ENCODE measurements at places on chromosomes 3 and 15.

DNA sequence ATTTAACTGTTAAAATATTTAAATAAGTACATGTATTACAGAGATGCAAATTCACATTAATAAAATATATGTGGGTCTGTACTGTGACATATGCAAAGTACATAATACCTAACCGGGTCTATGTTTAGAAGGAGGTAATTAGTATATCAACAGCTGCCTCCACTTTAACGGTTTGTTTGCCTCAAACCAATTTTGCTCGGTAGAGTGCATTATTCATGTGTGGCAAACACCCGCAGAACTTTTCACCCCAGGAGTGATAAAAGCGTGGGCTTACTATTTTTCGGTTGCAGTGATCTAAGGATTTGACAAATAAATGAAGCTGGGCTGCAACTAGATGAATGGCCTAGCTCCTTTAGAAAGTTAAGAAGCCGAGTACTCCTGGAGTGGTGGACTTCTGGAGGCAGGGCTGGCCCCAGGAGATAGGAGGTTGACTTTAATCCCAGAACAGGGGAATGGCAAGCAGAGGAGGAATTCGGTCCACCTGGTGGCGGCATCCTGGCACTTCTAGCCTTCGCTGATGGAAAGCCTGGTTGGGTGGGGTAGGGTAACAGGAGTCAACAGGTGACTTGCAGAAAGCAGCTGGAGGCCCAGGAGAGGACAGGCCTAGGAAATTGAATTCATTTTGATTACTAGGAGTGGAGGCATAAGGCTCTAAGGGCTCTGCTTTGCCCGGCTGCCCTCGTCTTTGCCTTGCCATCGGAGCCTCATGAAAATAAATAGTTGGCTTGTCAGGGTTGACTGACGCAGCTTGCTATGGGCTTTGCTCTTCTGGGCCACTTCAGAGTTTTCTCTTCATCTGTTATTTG, 2.4 kb downstream of the SLCO3A1 start:
- no peak for DNase-seq

DNA sequence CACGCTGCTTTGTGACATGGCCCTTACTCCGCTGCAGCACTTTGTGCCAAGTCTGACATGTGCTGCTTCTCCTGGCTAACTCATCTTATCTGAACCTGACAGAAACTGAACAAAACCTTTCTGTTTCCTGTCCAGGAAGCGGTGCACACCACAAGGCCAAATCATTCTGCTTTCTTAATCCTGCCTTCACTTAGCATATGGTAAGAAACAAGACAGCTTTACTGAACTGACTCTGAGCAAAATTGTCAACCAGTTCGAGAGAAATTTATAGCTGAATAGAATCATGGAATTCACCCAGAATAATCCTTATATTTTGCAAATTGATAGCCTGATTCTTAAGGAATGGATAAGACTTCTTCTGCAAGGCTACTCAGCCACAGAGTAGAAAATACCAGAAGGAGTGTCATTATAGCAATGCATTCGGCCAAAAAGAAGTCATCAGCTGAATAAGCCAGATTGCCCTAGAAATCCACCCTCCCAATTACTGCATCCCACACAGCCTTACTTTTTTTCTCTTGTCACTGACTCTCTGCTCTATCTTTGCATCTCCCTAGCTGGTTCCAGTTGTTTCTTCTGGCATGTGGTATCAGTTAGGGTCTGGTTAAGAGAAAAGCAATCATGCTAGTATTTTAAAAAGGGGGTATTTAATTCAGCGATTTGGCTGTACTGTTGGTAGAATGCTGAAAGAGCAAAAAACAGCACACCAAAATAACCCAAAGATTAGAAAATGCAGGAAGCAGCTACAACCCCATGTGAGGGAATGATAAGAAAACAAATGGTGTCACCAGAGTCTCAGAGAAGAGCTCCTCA, 41.6 kb upstream of the STRIT1 start:
- no peak for DNase-seq

DNA sequence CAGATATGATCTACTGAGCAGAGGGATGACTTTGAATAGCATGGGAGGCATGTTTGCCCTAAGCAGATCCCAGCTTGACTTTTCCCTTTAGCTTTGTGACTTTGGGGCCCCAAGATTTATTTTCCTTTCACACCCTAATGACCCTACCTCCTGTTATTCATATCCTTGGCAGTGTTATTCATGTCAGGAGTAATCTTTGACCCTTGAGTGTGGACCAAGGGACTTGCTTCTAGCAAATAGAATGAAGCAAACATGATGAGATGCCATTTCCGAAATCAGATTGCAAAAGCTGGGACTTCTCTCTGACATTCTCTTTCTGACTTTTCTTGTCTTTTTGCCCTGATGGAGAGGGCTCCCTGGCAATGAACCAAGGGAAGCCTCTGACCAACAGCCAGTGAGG, 415.4 kb upstream of the PROK2 start:
- no peak for DNase-seq

DNA sequence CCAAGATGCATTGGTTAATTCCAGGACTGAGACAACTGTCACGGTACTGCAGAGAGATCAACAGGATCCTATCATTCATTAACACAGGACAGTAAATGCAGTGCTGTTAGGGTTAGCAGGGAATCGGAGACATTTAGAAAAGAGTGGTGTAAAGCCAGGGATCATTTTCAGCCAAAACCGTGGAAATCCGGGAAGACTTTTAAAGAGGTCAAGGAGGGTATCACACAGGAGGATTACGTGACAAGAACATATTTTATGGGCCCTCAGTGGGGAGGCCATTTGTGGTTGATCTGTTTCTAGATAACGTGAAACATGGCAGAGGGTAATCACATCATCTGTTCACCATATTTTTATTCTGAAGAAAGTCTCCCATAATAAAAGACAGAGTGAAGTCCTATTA, 216.1 kb downstream of the PTPRG start:
- no peak for DNase-seq

- no peak for DNase-seq
Measured at GRCh38 chr3:197573048-197573767, 17.4 kb upstream of the BDH1 start.

DNA sequence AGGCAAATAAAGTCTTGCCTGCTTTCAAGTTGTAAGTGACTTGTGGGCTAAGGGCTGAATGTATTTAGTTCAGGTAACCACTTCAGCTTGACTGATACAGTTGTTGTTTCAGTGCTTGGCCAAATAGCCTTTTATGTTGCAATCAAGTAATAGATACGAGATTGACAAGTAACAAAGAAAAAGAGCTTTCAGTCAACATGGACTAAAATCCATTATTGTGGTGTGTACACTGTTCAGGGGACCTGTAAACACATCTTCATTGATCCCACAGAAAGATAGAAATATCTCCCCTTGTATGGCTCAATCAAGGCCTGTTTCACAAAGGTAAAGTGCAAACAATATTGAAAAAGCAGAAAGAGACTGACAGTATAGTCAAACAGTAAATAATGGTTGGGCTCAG, 224.8 kb upstream of the TMCO5A start:
- DNase-seq = no peak

DNA sequence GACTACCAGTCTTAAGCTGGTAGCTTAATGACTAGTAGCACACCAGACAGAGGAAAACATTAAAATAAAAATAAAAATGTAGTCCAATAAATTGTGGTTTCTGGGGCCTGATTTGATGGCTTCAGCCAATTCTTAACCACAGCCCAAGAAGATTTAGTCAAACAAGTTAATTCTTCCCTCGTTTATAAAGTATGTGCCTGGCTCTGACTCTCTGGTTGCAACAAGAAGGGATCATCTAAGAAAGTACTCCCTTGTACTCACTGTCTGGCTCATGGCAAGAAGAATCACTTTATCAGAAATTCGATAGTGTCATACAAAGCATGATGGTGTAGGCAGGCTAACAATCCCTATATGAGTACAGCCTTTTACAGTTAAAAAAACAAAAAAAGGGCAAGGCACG, 141.9 kb downstream of the P3H2 start:
- DNase-seq = no peak

DNA sequence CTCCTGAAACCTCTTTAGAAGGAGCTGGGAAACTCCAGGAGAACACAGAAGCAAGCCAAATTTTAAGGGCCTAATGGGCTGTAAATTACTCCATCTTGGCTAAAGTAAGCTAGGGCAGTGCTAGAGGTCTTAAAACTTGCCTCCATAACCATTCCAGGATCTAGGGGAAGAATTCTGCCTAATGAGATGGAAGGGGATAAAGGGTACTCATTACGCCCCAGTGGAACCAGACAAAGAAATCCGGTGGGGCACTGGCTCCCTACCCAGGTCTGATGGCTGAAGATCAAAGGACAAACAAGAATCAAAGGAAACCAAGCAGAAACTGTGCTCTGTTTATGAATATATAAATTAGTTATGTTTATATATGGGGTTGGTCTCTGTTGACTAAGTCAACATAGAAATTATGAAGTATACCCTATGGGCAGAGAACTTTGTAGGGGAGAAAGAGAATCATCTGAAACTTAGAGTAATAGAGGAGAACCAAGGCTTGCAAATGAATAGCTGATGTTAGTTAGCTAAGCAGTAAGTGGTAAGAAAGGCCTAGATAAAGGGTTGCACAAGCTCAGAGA, 57.8 kb downstream of the NCEH1 start:
- DNase-seq = no peak

- no peak for DNase-seq
Measured at GRCh38 chr3:171827836-171828458, 15.2 kb upstream of the TMEM212 start.
